ENCODE measurements at places on chromosomes 7 and 10.

GRCh38 chr7:46390042-46390441 is 469.0 kb upstream of the IGFBP3 start:
- no peak for DNase-seq

- DNase-seq, result no peak
These were observed 101.2 kb upstream of the KLF6 start for GRCh38 chr10:3886191-3886590.

DNA sequence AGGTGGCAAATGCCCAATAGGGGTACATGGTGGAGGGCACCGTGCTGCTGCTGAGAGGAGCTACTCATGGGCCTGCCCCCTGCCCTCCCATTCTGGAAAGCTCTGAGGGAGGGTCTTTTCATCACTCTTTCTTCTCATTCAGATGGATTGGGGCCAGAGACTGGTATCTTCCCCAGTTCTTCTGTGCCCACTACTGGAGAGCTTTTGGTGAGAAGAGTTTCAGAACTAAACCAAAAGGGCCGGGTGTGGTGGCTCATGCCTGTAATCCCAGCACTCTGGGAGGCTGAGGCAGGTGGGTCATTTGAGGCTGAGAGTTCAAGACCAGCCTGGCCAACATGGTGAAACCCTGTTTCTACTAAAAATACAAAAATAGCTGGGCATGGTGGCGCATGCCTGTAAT is 12.5 kb downstream of the ADRA2A start:
- DNase-seq, result no peak

DNA sequence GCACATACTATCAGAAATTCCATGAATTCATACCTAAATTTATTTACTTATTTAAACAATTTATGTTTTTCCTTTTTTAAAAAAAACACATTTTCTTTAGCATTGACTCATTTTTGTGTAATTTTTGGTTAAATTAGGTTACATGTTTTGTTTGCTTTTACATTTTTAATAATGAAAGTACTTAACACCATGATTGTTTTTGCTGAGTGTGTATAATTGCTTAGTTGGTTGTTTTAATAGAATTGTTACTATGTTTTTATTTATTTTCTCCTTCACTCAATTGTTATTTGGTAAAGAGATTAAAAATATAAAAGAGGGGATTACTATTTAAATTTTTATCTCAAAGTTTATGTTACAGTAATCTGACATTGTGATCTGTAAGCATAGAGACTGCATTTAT is 508.4 kb downstream of the NRG3 start:
- DNase-seq, result no peak

DNA sequence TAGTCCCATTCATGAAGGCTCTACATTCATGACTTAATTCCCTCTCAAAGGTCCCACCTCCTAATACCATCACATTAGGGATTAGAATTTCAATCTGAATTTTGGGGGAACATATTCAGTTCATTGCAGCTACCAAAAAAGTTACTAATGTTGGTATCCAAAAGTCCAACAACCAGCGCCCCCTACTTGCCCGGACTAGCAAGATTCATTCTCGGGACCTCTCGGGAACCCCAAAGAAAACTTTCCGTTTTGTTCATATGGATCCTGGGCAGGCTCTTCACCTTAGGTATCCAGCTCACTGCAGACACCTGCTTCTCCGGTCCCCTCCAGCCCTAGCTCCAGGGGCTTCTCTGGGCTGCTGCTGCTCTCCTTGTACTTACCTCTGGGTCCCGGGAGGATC is 8.9 kb upstream of the GRK5 start:
- no peak for DNase-seq

DNA sequence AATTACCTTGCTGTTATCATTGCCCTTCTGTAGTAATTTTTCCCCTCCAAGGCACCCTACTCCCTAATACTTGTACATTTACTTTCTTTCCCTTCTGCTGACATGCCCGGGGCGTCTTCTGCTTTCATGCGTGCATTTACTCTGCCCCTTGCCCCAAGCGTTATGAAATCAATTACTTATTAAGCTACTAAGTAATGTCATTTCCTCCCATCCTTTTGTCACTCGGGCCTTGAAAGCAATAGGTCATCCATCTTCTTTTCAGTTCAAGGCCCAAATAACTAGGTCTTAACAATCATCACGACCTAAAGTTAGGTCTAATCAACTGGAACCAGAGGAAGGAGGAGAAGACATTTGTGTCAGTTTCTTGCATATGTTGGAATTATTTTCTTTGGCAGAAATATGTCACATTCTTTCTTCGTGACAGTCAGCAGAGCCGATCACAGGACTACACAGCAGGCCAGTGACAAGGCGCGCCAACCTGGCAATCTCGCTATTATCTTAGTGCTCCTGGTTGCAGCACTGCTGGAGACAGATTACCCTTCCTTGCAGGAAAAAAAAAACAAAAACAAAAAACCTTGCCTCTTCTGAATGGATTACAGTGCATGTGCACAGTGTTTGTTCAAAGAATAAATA is 179.2 kb downstream of the RELN start:
- DNase-seq, result no peak

GRCh38 chr7:55569797-55570196 is 2.5 kb downstream of the VOPP1 start:
- DNase-seq, result peak; percentile 38

DNA sequence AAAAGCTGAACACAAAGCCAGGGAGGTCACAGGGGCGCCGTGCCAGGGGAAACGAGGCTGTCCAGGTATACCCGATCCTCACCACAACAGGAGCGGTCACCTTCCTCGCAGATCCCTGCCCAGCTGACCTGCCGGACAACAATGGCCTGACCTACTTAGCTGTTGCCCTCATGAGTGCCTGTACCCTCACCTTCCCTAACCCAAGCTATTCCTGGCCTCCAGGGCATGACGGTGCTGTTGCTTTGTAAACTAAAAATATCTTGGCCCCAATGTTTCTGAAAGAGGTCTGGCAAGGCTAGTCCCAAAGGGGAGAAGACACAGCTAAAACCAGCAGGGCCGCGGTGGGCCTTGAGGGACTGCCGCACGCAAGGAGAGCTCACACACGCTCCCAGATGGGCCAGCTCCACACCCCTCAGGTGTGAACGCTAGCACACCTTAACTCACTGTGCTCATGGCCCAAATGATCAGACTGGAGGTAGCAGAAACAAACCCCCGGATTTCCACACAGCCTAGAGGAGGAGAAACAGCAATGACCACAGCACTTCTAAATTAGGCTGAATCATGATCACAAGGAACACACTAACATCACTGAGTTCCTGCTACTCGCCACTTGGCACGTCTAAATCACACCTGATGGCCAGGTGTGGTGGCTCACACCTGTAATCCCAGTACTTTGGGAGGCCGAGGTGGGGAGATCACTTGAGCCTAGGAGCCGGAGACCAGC is 66.3 kb upstream of the CYTH3 start:
- no peak for DNase-seq

GRCh38 chr7:151661587-151661986 is 141.9 kb upstream of the RHEB start:
- DNase-seq, result no peak

DNA sequence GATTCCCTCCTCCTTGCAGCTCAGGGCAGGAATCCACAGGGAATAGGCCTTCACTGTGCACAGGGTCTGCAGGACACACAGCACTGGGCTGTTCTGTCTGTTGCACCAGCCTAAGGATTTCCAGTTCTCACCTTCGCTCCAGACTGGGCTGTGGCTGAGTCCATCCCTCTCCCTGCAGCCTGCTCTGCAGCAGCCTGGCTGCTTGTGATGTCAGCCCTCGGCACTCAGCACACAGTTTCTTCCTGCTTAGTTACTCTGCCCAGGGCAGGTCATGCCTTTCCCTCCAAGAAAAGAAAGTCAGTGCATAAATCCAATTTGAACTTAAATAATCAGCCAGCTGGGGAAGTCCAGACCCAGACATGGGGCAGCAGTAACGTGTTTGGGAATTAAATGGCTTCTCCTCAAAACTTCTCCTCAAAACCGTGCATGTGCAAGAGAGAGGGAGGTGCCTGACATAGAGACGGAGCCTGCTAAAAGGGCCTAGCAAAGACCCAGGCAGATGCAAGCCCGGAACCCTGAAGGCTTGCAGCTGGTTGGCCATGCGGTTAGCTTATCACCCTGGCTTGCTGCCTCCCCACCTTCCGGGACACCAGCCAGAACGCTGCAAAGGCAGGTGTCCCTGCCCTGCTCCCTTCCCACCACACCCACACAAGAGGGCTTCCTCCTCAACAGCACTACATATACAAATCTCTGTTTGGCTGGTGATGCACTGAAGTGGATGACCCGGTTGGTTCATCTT is 10.9 kb upstream of the GDF2 start:
- DNase-seq, result peak; percentile 17

- no peak for DNase-seq
These were observed 501.5 kb upstream of the GALNT17 start for GRCh38 chr7:70630440-70630817.

DNA sequence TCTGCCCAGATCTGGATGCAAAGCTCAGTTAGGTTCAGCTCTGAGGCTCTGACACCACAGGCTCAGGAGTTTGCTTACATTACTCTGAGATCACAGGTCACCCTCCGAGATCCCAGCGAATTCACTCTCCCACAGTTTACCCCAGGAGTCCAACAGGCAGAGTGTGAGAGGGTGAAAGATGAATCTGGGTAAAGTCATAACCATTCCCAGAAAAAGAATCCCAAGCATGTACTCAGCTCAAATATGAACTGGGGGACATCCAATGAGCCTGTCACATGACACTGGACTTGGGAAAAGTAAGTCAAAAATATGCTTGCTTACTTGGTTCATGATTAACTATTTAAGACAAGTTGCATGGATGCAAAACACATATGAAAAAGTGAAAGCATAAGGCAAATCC is 110.3 kb upstream of the ARID5B start:
- no peak for DNase-seq

DNA sequence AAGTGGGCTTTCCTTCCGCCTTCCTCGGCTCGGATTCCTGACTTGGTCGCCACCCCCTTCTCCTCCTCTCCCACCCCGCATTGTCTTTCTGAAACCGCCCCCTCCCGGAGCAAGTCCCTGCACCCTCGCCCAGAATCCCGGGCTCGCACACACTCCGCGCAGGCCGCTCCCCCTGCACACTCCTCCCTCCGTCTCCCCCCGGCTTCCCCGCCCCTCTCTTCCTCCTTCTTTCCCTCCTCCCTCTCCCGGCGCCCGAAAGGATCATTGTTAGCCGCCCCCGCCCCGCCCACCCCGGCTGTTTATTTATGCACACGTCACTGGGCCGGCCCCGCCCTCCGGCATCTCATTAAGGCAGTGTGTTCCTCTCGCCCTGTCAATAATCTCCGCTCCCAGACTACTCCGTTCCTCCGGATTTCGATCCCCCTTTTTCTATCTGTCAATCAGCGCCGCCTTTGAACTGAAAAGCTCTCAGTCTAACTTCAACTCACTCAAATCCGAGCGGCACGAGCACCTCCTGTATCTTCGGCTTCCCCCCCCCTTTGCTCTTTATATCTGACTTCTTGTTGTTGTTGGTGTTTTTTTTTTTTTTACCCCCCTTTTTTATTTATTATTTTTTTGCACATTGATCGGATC is at the start of gene TCF7L2:
Gene TCF7L2, plus strand, starts transcription at position 373 of the 633 bp plus-strand sequence. CDS start 510 bp downstream, outside the sequence.
- DNase-seq, result peak; percentile 6

DNA sequence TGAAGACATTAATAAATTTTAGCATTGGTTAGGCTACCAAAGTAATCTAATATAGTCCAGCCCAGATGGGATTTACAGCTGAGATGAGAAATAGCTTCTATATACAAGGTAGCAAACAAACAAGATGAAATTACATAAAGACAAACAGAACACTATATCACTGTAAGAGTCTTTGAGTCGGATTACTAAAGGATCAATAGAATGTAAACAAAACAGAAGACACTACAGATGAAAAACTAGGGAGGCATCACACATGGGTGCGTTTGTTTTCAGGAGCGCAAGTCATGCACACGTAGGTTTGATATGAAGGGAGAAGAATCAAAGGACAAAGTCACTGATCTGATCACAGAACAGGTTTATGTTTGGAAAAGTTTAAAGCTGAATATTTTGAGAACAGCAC is 26.5 kb downstream of the MPP7 start:
- no peak for DNase-seq

DNA sequence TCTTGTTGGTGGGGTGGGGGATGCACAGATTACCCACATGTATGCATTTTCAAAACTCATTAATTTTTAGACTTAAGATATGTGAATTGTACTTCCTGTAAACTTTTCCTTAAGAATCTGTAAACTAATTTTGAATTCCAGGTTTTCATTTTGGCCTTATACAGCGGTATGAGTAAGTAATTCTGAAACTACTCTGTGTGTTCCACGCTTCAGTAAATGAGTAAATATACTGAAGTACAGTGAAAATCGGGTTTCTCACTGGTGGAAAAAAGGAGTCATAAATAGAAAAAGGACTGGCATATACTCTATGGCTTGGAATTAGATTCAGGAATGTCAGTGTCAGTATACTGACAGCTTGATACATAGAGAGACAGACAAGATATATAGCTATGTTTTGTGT is 72.8 kb downstream of the CTTNBP2 start:
- DNase-seq, result no peak

DNA sequence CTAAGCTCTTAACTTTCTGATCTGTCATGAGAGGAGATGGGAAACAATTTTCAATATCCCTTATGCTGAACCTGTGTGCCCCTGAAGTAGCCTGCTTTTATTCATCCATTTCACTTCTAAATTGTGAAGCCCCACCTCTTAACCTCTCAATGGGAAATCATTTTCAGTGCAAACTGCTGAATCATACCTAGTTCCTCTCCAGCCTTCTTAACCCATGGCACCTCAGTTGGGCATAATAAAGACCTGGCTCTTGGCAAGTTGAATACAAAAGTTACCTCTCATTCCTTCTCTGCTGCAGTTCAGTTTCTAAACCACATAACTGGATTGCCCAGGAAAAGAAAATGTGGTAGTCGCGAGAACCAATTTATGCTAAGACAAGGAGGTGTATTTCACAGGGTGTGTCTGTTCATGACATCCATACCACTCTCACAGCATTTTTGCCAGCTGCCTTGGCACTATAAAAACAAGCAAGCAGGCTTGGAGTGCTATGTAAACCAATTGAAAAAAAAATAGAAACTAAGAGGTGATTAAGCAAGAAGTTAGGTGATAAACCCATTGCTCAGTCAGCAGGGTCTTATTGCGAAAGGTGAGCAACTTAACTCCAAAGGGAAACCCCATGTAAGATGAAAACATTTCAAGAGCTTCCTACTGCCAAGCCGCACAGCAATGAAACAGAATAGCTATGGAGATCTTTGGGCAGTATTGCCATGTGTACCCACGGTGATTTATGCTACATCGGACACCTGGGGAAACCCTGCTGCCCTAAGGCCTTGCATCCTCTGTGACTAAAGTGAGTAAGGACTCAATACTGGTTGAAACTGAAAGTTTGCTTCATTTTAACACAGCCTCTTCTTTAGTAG is 57.0 kb upstream of the DKK1 start:
- DNase-seq, result no peak

GRCh38 chr7:1872191-1873069 is 202.4 kb downstream of the ELFN1 start:
- DNase-seq, result no peak

All from activated CD4-positive, alpha-beta T cell treated with anti-CD3 and anti-CD28 coated beads, Interleukin-2, amount 50 U/mL, for 24 hours (primary cell).